ENCODE measurements at places on chromosomes 7 and 10.
A peak's percentile ranks its signal among the peaks of the same experiment; 100 is the strongest.

- no peaks in the 10 kb centered on the region for H3K36me3 ChIP-seq
- H3K4me3 ChIP-seq, result no peak overlapping the region
- no peaks in the 10 kb centered on the region for H3K4me1 ChIP-seq
Measured at GRCh38 chr10:111646021-111646420, 537.5 kb downstream of the GPAM start.

GRCh38 chr7:27204851-27205322, 5.0 kb upstream of the HOXA13 start:
- DNase-seq, result peak; percentile 35
- no peak overlapping the region for H3K27ac ChIP-seq
- peaks cover 20% of the 10 kb centered on the region for H3K4me1 ChIP-seq

GRCh38 chr7:110397927-110398660, 692.8 kb upstream of the LRRN3 start:
- H3K27ac ChIP-seq, result no peak overlapping the region
- no peak overlapping the region for H3K4me3 ChIP-seq
- no peak for DNase-seq
- H3K36me3 ChIP-seq, result no peaks in the 10 kb centered on the region
- H3K27me3 ChIP-seq, result peaks cover 4% of the 10 kb centered on the region
- no peaks in the 10 kb centered on the region for H3K4me1 ChIP-seq

GRCh38 chr7:66279912-66280311, 74.8 kb downstream of the TPST1 start:
- no peaks in the 10 kb centered on the region for H3K27me3 ChIP-seq
- H3K36me3 ChIP-seq, result no peaks in the 10 kb centered on the region
- DNase-seq, result no peak

DNA sequence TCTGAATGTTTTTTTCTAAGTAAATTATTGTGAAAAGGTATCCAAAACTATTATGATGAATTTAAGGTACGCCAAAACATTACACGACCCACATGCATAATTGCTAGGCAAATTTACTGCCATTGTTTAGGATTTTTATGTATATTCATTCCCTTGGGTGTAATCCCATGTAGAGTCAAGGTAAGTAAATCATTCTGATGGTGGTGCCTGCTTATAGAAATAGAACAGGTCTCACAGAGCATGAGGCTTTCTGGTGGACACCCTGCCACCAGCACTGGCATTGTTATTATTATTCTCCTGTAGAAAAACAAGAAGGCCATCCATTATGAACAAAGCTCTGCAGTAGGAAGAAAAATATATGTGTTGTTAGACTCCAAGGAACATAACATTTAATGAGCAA, 111.7 kb upstream of the ZNF804B start:
- no peaks in the 10 kb centered on the region for H3K36me3 ChIP-seq
- H3K4me3 ChIP-seq, result no peak overlapping the region
- H3K27me3 ChIP-seq, result no peaks in the 10 kb centered on the region

GRCh38 chr10:93911866-93912265, 18.1 kb downstream of the SLC35G1 start:
- DNase-seq, result no peak
- H3K4me3 ChIP-seq, result no peak overlapping the region
- no peaks in the 10 kb centered on the region for H3K27me3 ChIP-seq
- peaks cover 12% of the 10 kb centered on the region for H3K36me3 ChIP-seq
- no peak overlapping the region for H3K27ac ChIP-seq
- H3K4me1 ChIP-seq, result no peaks in the 10 kb centered on the region

DNA sequence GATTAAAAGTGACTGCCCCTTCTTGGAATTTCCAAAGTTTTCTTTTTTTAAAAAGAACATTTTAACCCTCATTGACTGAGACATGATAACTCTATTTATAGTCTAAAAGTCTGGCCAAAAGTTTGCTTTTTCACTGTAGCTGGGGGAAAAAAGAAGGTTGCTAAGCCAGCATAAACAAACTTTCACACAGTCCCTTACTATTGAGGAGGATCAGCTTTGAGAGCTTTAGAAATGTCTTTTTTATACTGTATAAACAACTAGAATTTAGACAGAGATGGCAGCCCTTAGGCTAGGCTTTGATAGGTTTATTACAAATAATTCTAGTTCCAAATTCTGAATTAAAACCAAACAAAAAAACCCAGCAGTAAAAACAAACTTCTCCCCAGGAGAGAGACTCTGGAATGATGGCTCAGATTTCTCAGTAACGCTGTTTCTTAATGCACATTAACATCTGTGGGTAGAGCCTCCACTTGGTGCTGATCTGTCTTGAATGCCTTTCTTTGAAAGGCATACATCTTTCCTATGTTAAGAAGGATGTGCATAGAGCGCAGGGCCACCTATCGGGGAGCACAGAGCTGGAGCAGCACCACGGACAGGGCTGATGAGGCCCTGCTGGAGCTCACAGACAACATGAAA, 100.9 kb upstream of the PDLIM1 start:
- no peak for DNase-seq
- H3K4me3 ChIP-seq, result no peak overlapping the region
- H3K36me3 ChIP-seq, result no peaks in the 10 kb centered on the region
- H3K27ac ChIP-seq, result no peak overlapping the region

- DNase-seq, result no peak
- H3K36me3 ChIP-seq, result no peaks in the 10 kb centered on the region
- no peak overlapping the region for H3K27ac ChIP-seq
- no peak overlapping the region for H3K4me3 ChIP-seq
- no peaks in the 10 kb centered on the region for H3K27me3 ChIP-seq
Measured at GRCh38 chr10:16965740-16966447, 148.7 kb upstream of the RSU1 start.

DNA sequence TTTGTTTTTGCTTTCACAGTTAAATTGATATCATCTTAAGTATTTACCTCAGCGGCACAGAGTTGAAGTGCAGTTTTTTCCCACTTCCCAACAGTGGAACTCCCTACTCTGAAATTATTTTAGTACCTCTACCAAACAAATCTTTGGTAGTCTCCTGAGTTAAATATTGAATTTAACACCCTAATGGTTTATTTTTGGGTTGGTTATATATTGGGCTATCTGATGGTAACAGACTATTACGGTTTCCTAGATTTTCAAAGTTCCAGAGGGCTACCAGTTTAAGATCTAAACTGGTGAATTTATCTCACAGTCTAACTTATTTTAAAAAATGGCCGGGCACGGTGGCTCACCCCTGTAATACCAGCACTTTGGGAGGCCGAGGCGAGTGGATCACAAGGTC, 1.3 kb downstream of the ZNF277 start:
- DNase-seq, result no peak
- peaks cover 25% of the 10 kb centered on the region for H3K27me3 ChIP-seq
- peaks cover 22% of the 10 kb centered on the region for H3K4me1 ChIP-seq
- H3K27ac ChIP-seq, result peak overlapping the region; percentile 89

DNA sequence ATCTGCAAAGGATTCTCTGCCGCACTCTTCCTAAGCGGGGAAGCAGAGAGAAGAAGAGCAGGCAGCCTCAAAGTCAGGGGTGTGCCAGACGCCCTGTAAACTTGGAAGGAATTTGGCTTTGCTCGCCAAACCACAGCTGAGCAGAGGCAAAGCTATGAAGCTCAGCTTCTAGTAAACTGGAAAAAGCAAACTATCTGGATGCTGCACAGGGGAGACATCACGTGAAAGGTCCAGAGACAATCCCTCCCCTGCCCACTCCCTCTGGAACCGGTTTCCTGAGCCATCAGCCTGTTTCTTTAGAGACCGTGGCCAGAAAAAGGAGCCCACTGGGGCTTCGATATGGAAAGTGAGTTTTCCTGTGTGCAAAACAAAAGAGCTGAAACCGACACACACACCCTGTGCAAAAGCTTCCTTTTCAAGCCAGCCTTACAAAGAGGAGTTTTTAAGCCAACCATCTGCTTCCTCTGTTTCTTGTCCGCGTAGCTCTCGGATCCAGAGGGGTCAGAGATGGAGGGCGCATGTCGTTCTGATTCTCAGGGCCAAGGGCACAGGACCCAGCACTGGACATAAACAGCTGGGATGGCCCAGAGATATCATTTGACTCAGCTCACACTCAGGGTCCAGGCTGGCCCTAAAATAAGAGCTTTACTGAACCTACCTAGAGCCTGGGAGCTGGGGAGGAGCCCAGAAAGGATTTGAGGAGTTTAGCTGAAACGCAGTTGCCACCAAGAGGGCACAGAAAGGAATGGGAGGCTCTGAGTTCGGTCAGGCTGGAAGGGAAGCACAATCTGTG, 58.2 kb upstream of the DNAAF5 start:
- no peak for DNase-seq
- no peaks in the 10 kb centered on the region for H3K27me3 ChIP-seq
- H3K27ac ChIP-seq, result peak overlapping the region; percentile 34
- peaks cover 6% of the 10 kb centered on the region for H3K4me1 ChIP-seq
- no peak overlapping the region for H3K4me3 ChIP-seq

DNA sequence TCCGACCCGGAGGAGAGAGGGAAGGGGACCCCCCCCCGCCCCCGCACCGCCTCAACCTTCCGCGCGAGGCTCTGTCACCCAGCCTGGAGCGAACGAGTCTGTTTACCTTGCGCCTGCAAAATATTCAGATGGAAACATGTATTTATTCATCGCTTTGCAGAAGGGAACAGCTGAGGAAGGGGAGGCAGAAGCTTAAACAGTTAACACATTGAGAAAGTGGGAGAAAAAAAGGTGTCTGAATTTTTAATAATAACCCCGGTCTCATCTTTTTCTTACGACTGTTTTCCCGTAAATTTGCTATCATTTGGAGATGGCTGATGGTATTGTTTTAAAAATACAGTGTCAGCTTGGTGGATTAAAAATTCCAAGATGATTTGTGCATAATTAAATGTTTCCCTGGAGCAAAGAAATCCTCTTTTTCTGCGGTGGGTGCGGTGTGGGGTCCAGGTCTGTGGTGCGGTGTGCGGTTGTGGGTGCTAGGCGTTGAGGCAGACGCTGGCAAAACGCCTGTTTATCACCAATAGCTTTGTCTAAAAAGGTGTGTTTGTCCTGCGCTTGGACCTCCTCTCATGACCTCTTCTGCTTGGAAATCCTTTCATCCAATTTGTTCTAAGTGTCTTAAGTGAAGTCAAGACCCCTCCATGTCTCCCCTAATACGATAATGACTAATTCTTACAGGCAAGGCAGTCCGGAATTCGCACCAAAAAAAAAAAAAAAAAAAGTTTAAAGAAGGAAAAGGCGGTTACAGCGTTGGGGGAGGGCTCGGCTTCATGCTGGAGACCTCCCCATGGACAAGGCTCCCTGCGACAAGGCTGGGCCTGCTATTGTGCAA, 1.6 kb downstream of the UNCX start:
- H3K4me3 ChIP-seq, result peak overlapping the region; percentile 49
- peaks cover 52% of the 10 kb centered on the region for H3K27me3 ChIP-seq
- peak overlapping the region; percentile 75 for H3K27ac ChIP-seq
- H3K36me3 ChIP-seq, result peaks cover 1% of the 10 kb centered on the region
- peaks cover 20% of the 10 kb centered on the region for H3K4me1 ChIP-seq

DNA sequence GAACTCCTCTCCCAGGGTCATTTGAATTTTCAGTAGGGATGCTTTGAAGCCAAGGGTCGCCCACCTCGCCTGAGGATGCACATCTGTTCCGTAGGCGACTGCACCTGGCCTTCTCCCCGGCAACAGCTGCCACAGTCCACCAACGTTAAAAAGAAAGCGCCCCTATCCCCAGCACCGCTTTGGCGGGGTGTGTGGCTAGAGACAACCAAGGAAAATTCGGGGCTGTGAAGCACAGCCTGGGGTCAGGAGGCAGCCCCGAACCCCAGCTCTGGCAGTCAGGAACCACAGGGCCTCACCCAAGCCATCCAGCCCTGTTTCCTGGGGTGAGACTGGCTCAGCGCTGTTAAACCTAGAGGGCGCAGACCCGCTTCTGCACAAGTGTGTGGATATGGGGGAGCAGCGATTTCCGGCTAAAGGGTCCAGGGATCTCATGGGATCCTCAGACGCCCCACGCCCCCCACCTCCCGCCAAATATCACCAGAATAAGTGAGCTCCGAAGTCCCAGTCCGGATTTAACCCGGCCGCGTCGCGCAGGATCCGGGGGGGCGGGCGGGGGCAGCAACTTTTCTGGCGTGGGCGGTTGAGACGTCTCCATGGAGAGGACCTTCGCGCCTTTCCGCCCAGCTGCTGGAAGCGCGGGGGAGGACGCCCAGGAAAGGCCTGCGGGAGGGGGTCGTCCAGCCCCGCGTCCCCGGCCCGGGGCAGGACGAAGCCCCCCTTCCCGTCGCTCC, 822 bp downstream of the ZC3HAV1L start:
- H3K4me1 ChIP-seq, result peaks cover 18% of the 10 kb centered on the region
- H3K36me3 ChIP-seq, result peaks cover 18% of the 10 kb centered on the region
- peak; percentile 55 for DNase-seq
- peaks cover 9% of the 10 kb centered on the region for H3K27me3 ChIP-seq

DNA sequence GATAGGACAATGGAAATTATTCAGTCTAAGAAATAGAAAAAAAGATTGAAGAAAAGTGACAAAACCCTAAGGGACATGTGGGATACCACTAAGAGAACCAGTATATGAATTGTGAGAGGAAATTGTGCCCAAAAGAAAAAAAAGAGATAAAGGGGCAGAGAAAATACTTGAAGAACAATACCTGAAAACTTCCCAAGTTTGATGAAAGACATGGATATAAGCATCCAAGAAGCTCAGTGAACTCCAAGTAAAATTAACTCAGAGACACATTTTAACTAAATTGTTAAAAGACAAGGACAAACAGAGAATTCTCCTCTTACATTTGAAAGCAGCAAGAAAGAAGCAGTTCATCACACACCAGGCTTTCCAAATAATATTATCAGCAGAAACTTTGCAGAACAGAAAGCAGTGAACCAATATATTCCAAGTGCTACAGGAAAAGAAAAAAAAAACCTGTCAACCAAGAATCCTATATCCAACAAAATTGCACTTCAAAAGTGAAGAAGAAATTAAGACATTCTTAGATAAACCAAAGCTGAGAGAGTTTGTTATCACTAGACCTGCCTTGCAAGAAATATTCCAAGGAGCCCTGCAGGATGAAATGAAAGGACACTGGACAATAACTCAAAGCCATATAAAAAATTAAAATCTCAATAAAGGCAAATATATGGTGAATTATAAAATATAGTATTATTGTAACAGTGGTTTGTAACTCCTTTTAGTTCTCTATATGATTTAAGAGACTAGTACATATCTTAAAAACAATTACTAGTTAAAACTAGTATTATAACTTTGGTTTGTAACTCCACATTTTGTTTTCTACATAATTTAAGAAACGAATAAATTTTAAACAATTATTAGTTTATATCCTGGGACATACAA, 470.0 kb downstream of the PTPRN2 start:
- H3K4me1 ChIP-seq, result no peaks in the 10 kb centered on the region
- no peak for DNase-seq
- no peak overlapping the region for H3K27ac ChIP-seq
- H3K36me3 ChIP-seq, result no peaks in the 10 kb centered on the region
- no peak overlapping the region for H3K4me3 ChIP-seq

- H3K27ac ChIP-seq, result no peak overlapping the region
- no peaks in the 10 kb centered on the region for H3K27me3 ChIP-seq
- no peak for DNase-seq
Measured at GRCh38 chr10:22054961-22055360, 51.4 kb upstream of the DNAJC1 start.

GRCh38 chr10:45550903-45551786, 121.4 kb downstream of the ZFAND4 start:
- no peaks in the 10 kb centered on the region for H3K27me3 ChIP-seq
- no peak overlapping the region for H3K4me3 ChIP-seq
- peaks cover 17% of the 10 kb centered on the region for H3K36me3 ChIP-seq
- peaks cover 10% of the 10 kb centered on the region for H3K4me1 ChIP-seq
- H3K27ac ChIP-seq, result no peak overlapping the region

GRCh38 chr10:16597656-16598055, 76.0 kb upstream of the C1QL3 start:
- no peaks in the 10 kb centered on the region for H3K27me3 ChIP-seq
- H3K4me1 ChIP-seq, result no peaks in the 10 kb centered on the region
- H3K4me3 ChIP-seq, result no peak overlapping the region

GRCh38 chr7:2537981-2538851, 17.1 kb downstream of the BRAT1 start:
- H3K27me3 ChIP-seq, result no peaks in the 10 kb centered on the region
- no peaks in the 10 kb centered on the region for H3K4me1 ChIP-seq
- H3K27ac ChIP-seq, result no peak overlapping the region
- peak; percentile 32 for DNase-seq
- H3K4me3 ChIP-seq, result no peak overlapping the region
- H3K36me3 ChIP-seq, result no peaks in the 10 kb centered on the region

Data from activated naive CD8-positive, alpha-beta T cell treated with anti-CD3 and anti-CD28 coated beads, Interleukin-2, amount 10 ng/mL, durations not matched to agents 7 days and 5 days (primary cell).